ENCODE measurements at places on chromosomes 5 and 9.

- DNase-seq, result no peak
These were observed 76.0 kb downstream of the VAV2 start for GRCh38 chr9:133916159-133916541.

DNA sequence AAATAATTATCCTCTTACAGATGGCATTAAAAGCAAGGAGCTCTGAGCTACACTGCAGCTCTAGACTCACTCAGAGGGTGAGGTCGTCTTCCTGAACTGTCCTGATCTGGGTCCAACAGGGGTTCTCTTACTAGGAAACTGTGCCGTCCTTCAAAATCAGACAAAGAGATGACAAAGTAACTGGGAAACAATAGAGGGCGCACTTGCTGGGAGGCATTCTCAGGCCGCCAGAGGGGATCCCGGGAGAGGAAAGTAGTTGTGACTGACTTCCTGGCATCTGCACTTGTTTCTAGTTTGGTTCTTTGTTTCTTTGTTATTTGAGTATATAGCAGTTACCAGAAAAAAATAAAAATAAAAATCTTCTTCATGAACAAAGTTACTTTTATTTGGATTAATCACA lies 142.9 kb upstream of the MSX2 start:
- no peak for DNase-seq

- DNase-seq, result no peak
These were observed 1.9 kb upstream of the RUSC2 start for GRCh38 chr9:35488021-35488420.

DNA sequence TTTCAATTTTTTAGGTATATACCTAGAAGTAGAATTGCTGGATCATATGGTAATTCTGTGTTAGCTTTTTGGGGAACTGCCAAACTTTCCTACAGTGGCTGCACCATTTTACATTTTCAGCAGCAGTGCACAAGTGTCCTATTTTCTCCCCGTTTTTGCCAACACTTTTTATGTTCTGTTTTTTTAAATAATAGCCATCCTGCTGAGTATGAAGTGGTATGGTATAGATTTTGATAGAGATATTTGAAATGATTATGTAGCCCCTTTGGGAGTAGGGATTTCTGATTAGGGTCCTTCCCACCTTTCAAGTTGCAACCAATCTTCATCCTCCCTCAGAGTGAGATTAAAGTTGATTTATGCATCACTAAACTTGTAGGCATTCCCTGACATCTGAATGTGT lies 76.5 kb downstream of the ARHGEF28 start:
- DNase-seq, result no peak

- DNase-seq, result no peak
These were observed 41.9 kb downstream of the GLRX start for GRCh38 chr5:95780597-95780996.

GRCh38 chr5:78985116-78985724 lies at the start of gene ARSB:
TSS of gene ARSB (minus strand) at chr5:78985310. CDS start at chr5:78985248, 62 bp downstream.
- peak; percentile 15 for DNase-seq

GRCh38 chr5:167152561-167152960 lies 1138.9 kb upstream of the WWC1 start:
- DNase-seq, result no peak

GRCh38 chr9:125810161-125810560 lies 63.0 kb downstream of the PBX3 start:
- DNase-seq, result no peak

DNA sequence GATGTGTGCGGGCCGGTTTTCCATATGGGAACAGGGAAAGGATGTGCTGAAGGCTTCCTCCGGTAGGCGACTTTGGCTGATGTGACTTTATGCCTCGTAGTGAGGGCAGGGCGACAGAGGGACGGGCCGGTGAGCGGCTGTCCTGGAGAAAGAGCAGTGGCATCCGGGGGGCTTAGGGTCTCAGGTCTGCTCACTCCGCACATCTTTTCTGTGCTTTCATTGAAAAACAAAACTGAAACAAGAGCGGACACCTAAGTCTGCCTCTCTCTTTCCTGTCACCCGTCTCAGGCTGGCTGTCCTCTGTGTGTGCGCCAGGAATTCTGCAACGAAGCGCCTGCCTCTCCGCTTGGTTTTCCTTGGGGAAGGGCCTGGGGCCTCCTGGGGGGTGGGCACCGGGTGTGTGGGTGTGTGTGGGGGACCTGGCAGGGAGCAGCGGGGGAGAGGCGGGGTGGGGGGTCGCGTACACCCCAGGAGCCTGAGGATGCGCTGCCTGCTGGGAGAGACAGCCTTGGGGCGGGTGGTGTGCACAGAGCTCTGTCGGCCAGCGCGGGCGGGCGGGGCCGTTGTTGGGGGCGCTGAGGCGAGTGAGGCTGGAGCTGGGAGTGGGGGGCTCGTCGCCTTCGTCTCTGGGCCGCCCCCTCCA lies 580 bp upstream of the PRRX2 start:
- no peak for DNase-seq

GRCh38 chr5:164475339-164475977 lies 970.0 kb downstream of the MAT2B start:
- no peak for DNase-seq

GRCh38 chr9:124506433-124506832 lies 766 bp downstream of the NR5A1 start:
- DNase-seq, result no peak

DNA sequence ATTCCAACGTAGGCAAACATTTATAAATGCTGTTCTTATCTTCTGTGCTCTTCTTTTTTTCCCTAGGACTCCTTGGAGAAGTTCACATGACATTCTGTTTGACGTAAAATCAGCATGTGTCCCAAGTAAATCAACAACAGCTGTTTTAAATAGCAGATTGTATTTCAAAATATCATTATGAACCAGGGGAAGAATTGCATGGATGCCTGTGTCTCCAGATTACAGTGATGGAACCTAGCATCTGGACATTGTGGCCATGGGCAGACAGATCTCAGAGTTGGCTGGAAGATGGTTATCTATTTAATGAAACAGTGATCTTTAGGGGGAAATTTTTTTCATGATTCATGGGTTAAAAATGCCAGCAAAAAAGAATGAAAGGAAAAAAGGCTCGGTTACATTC lies 222.0 kb downstream of the MAN2A1 start:
- DNase-seq, result no peak

- no peak for DNase-seq
These were observed 248.6 kb downstream of the PDZD2 start for GRCh38 chr5:31887556-31887955.

DNA sequence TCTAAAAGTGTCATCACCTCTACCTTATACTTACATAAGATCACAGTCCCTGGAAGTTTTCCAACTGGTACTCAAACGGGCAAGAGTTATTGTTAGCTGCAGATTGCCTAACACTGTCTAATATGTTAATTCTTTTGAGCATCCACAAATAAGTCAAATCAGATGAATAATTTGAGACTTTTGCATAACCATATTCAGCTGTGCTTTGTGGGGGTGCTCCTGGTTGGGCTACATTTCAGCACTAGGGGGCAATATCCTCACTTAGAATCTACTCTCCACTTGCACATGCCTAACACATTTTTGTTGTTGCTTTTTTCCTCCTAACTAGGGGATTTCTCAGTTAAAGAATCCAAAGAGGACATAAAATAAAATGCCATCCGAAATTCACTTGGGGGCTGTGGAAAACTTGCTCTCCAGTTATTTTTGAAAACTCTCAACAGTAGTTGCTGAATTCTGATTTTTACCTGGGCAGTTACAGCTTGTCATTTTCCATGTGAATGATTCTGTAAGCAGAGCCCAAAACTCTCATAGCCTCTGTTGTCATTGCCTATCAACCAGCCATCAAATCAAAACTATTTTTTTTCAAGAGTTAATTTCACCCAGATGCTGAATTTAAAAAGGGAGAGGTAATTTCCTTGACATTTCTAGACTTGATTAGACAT lies 71.5 kb downstream of the TRIM36 start:
- peak; percentile 37 for DNase-seq

Measured in NCI-H1105 treated with DMSO at 0.1 percent for 48 hours (cell line).